ENCODE measurements at places on chromosomes 12 and 14. TPM values are rescaled to one million over a fixed set of nuclear protein-coding genes. Genes with fewer than 3 reads are reported as not detected.
A peak's percentile ranks its signal among the peaks of the same experiment; 100 is the strongest.

DNA sequence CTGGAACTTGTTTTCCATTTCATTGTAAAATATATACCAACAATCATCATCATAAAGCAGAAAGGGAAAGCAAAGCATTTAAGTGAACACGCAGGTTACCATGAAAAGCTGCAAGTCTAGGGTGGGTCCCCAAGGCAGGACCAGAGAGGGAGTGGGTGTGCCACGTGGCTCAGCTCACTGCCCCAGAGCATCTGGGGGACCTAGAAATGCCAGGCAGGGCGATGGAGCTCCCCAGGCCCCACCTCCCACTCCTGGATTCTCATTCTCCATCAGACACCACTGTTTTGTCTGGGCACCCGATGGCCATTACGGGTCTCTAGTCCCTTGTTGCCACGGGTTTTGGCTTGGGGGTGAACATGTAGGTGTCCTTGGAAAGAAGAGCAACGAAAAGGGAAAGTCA, 34.7 kb downstream of the BCL11B start:
- DNase-seq, result no peak

- DNase-seq, result no peak
Observed at GRCh38 chr12:85310025-85310424, 30.0 kb downstream of the ALX1 start.

DNA sequence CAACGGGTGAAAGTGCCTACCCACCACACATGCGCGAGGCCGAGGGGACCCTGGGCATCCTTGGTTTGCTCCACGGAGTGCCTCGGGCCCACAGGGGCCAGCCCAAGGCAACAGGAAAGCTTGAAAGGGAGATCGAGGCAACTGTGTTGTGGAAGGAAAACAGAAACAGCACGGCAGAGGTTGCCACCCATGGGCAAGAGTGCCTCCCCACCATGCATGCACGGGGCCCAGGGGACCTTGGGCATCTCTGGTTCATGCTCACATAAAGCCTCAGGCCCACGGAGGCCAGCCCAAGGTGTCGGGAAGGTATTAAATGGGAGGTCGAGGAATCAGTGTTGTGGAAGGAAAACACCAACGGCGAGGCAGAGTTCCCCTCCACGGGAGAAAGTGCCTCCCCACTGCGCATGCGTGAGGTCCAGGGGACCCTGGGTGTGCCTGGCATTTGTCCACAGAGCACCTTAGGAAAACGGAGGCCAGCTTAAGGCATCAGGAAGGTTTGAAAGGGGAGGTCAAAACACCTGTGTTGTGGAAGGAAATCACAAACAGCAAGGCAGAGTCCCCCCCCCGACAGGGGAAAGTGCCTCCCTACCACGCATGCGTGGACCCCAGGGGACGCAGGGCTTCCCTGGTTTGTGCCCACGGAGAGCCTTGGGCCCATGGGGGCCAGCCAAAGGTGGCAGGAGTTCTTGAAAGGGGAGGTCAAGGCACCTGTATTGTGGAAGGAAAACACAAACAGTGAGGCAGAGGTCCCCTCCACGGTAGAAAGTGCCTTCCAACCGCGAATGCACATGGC, 367.3 kb downstream of the ALG10 start:
- DNase-seq, result peak; percentile 48

TTC9 gene
- 6.7 TPM for total RNA-seq

- DNase-seq, result peak; percentile 27
Observed at GRCh38 chr12:48938805-48939204, 13.5 kb upstream of the FKBP11 start.

FOXN4 gene
- not detected for total RNA-seq

DNA sequence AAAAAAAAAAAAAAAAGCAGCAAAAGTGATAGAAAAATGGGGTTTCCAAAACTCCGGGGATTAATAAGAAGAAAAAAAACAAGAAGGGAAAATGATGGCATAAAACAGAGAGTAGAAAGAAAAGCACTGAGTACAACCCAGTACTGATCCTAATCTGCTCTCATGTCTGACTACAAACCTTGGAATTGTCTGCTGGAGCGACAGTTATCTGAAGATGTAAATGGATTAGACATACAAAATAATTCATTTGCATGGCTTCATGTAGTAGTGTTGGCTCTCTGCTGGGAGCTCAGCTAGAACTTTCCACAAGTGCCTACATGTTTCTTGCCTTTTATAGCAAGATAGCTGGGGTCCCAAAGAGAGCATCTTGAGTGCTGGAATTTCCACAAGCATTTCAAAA, 34.2 kb downstream of the ZCRB1 start:
- DNase-seq, result no peak

- no peak for DNase-seq
Observed at GRCh38 chr12:116186482-116187150, 90.9 kb downstream of the MED13L start.

GALC gene
- total RNA-seq, result 47.4 TPM

DNA sequence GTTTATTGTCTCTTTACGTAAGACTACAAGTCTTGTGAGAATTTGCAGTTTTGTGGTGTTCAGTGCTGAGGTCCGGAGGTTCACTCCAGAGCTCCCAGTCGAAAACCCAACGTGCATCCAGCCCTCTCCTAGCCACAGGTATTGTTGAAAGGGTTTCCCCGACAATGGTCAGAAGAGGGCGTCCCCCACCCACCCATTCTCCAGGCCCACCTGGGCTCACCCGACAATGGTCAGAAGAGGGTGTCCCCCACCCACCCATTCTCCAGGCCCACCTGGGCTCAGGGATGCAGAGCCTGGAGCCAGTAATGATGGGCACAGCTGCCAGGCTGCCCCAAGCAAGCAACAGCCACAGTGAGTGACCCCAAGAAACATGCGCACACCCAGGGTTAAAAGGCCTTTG, 126.8 kb upstream of the EVL start:
- no peak for DNase-seq
